ENCODE measurements at places on chromosomes 12 and 14. TPM values are rescaled to one million over a fixed set of nuclear protein-coding genes. Genes with fewer than 3 reads are reported as not detected.

- no peak for DNase-seq
Measured at GRCh38 chr14:102503641-102504327, 5.8 kb downstream of the ANKRD9 start.

GRCh38 chr14:92549859-92550230, 36.3 kb downstream of the RIN3 start:
- DNase-seq: no peak

DNA sequence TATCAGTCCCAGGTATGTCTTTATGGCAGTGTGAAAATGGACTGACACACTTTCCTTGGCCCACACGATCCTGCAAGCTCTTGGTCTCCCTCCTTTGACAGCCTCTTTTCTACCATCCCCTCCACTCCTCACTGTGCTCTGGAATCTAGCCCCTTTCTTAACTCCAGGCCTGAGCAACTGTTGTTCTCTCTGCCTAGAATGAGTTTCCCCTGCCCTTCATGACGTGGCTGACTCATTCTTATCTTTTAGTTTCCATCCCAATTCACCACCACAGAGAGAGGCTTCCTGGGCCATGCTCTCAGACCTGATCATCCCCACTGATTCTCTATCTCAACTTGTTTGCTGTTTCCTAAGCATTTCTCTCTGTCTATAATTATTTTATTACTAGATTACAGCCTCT, 157.4 kb upstream of the HMGA2 start:
- DNase-seq: no peak

OR6C2 gene
- polyA plus RNA-seq: not detected

DNA sequence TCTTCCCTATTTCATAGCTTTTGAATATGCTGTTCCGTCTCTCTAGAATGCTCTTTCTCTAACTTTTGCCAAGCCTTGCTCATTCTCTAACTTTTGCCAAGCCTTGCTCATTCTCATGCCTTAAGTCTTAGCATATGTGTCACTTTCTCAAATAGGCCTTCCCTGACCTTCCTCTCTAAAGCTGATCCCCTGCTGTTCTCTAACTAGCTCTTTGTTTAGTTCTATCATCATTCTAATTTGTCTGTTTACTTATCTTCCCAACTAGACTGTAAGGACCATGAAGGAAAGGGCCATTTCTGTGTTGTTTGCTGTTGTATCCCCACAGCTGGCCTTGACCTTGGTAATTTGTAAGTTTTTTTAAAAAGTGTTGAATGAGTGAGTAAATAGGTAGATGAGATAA, 71.1 kb downstream of the ZNF641 start:
- no peak for DNase-seq

TEX52 gene
- not detected for polyA plus RNA-seq

CHGA gene
- not detected for polyA plus RNA-seq

Data from CD4-positive, alpha-beta memory T cell (primary cell).